T-cell (primary cell): ENCODE measurements at places on chromosomes 16 and 17.
A peak's percentile ranks its signal among the peaks of the same experiment; 100 is the strongest.

GRCh38 chr17:41421617-41422016 is 2.8 kb downstream of the KRT37 start:
- DNase-seq = no peak

DNA sequence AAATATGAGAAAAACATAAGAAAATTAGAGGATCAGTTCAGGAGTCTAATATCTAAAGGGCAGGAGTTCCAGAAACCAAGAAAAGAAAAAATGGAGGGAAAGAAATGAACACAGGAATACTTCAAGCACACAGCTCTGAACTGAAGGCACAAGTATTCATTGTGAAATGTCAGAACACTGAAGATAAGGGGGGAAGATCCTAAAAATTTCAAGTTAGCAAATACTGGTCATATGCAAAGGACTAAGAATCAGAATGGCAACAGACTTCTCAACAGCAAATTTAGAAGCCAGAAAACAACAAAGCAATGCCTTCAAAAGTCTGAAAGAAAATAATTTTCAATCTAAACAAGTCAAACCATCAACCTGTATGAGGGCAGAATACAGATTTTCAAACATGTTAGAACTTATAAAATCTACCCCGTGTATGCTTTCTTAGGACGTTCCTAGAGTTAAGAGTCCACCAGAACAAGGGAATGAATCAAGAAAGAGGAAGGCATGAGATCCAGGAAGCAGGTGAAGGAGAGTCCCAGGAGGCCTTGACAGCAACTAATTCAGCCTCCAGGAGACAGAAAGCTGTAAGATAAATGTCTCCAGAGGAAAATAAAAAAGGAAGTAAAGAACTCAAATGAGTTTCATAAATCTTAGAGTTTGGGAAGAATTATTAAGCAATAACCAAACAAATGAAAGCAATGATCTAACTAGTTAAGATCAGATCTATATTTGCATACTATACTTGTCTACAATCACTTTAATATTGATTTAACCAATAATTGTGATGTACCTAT is 2.8 kb downstream of the BRD7 start:
- DNase-seq = no peak

GRCh38 chr16:31471875-31472708 is at the start of gene TGFB1I1:
TGFB1I1 (plus strand) TSS chr16:31472152; CDS start chr16:31472189, 37 bp downstream.
- no peak for DNase-seq

- DNase-seq = no peak
Measured at GRCh38 chr17:76479515-76480060, 12.2 kb downstream of the AANAT start.

DNA sequence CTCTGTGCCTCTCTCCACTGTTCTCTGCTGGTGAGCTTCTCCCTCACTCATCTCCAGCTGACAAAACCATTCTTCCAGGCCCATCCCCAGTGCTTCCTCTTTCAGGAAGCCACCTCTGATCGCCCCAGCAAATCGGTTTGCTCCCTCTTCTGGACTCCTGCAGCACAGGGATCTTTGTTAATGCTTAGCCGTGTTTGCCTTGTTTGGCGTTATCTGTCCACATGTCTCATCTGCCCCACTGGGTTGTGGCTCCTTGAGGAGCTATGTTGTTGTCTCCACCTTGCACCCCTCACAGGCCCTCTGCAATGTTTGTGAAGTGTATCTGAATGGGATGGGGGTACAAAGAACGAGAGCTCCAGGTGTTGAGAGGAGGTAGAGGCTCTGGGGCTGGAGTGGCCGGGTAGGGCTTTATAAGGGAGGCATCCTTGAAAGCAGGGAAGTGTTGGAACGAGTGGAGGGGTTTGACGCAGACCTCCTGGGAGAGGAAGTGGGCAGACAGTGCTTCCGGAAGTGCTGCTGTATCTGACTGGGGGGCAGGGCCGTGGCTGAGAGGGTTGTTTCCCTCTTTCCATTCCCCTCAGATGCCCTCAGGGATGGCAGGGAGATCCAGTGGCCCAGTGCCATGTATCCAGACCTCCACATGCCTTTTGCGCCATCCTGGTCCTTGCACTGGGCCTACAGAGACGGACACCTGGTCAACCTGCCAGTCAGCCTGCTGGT is 27.8 kb downstream of the CASKIN2 start:
- peak; percentile 67 for DNase-seq
